A673 (cell line): ENCODE measurements at places on chromosomes 5 and 9.

DNA sequence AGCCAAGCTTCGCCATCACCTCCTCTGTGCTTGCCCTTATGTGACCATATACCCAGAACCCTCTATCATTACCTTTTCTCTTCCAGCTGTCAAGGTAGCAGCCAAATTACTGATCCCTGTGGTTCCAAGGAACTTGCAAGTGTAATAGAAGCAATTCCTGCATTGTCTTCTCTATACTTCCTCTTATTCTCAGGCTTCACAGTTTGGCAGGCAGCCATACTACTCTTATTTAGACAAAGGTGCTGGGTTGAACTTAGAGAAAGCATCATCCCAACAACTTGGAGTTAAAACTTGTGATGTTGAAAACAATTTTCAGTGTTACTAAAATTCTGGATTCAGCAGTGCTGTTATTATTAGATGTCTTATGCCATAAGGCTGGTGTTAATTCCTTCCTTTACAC lies 93.2 kb downstream of the NLN start:
- DNase-seq: no peak

- no peak for DNase-seq
Observed at GRCh38 chr5:142478113-142478512, 153.3 kb upstream of the SPRY4 start.

- no peak for DNase-seq
Observed at GRCh38 chr5:133400831-133401351, 211.4 kb downstream of the FSTL4 start.

- DNase-seq: peak; percentile 69
Observed at GRCh38 chr9:136762915-136763648, 1.2 kb downstream of the LCN15 start.

GRCh38 chr5:172661526-172661925 lies 20.5 kb downstream of the NEURL1B start:
- DNase-seq: no peak
